NCI-H1436 treated with DMSO at 0.1 percent for 48 hours (cell line): ENCODE measurements at places on chromosomes 1 and 21.

DNA sequence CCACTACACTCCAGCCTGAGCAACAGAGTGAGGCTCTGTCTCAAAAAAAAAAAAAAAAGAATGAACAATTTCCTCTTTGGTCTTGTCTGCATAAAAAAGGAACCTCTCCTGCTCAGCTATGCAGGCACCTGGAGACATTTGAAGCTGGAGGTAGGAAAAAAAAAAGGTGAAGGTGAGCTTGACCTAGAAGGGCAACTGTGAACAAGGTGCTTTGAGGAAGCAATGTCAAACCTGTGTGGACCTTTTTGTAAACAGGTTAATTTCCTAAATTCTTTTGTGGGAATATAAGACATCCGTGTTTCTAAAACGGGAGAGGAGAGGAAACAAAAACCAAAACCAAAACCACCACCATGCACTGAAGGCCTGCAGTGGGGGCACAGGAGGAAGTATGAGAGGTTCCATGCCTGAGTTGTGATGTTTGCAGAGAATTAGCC is 77.5 kb downstream of the SLC45A1 start:
- DNase-seq: no peak

GRCh38 chr21:24514081-24514733 is 1093.1 kb downstream of the MRPL39 start:
- DNase-seq: peak; percentile 15

GRCh38 chr1:63774617-63775417 is 1.0 kb downstream of the ROR1 start:
- DNase-seq: no peak

- no peak for DNase-seq
These were observed 22.9 kb upstream of the SUMO3 start for GRCh38 chr21:44840771-44841170.

DNA sequence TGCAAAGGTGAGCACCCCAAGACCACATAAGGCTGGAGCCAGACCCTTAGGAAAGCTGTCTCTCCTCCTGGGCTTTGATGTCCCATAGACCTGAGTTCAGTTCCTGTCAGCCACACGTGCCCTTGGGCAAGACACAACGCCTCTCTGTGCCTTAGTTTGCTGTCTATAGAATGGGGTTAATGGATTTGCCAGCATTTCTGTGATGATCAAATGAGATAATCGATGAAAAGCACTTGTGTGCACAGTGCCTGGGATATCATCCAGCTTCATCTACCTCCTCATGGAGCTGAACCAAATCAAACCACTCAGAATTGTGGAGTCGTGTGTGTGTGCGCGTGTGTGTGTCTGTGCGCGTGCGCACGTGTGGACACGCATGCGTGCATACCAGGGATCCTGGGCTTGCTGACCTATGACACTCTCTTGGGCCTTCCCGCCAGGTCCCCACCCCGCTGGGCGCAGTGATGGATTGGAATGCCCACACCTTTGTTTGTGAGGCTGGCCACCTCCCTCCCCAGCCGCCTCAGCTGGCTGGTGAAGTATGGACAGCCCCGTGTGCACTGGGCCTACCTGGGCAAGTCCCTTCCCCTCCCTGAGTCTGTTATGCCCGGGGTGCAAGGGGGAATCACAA is 5.2 kb downstream of the TTC22 start:
- no peak for DNase-seq

DNA sequence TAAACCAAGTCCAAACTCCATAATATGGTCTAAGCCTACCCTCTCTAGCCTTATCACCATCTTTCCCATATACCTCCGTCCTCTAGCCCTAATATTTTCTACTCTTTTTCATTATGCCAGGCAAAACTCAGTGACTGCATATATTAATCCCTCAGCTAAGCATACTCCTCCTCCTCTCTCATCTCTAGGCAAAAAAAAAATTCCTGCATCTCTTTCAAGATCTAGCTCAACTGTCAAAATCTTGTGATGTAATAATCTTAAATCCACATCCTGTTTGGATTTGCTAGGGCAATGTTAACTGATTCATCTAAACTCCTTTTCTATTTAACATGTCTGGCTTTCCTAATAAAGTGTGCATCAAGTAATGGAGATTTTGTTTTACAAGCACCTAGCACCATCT is 20.4 kb downstream of the PRPF38A start:
- no peak for DNase-seq

- DNase-seq: no peak
These were observed 14.2 kb upstream of the SLC44A3 start for GRCh38 chr1:94805912-94806311.

GRCh38 chr1:161480381-161481035 is 24.7 kb upstream of the FCGR2A start:
- no peak for DNase-seq

DNA sequence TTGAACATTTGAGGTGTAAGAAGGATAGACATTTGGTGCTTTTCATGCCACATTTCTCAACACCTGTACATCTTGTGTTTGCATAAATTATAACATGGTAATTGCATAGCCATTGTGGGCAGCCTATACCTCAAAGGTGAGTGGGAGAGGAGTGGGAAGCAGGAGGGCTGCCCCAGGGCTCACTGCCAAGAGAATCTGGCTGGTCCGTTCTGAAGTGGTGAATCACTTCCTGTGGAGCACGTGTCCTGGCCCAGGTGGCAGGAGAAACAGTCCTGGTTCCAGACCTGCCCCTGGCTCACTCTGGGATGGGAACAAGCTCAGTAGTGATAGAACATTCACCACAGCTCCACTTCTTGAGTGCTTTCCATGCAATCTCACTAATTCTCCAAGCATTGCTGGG is 11.6 kb upstream of the OLFML2B start:
- DNase-seq: no peak

DNA sequence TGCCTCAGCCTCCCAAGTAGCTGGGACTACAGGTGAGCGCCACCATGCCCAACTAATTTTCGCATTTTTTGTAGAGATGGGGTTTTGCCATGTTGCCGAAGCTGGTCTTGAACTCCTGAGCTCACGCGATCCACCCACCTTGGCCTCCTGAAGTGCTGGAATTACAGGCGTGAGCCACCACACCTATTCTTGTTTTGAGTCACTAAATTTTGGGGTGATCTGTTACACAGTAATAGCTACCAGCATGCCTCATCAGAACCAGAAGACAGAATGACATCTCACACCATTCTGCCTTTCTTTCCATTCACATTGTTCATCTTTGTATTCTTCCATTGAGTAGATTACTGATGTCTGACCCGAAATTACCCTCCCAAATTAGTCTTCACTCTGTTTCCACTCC is 9.1 kb downstream of the RHBDL2 start:
- no peak for DNase-seq
